CD4-positive, alpha-beta T cell treated with Interleukin-15 for 4 hours (primary cell): ENCODE measurements at places on chromosomes 4 and X.

DNA sequence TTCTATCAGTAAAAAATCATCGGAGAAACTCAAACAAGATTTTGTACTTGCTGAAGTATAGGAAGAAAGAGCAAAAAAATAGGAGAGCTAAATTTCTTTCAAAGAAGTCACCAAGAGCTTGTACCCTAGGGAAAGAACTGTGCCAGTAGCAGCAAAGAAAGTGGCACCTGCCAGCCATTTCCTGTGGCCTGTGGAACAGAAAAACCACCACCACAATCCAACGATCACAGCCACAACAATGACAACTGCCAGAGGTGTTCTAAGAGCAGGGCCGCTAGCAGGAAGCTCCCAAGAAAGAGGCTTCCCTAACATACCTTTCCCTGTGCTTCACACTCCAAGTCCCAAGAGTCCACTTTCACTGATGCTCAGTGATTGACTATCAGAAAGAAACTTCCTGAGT lies 266.1 kb upstream of the GPC4 start:
- no peak for DNase-seq

DNA sequence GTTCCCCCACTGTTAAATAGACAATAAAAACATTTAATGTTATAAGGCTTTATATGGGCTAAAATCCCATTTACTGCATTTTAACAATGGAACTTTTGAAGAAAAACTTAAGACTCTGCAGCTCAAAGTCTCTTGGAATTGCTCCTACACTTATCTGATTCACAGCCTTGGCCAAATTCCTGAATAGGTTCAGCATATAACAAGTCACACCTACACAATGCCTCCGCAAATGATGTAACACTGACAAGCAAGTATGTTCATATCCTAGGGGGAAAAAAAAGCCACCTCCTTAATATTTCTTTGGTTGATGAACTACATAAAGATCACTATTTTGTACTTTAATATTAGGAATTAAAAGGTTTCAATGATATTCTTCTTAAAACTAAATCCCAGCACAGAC lies 34.5 kb downstream of the RPS6KA6 start:
- DNase-seq, result no peak

DNA sequence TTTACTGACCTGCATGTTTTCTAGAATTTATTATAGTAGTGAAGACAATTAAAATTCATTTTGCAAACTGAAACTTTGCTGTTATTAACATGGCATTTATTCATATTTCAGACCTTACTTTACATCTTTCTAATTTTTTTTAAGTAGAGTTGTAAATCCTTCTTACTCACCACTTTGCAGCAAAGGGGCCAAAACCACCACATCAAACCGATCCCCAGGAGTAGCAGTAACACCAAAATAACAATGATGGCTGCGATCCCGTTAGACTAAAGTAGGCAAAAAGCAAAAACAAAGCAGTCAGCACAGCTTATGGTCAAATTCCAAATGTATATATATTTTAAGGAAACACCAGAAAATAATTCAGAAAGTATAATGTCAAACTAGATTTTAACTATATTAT lies 64.7 kb downstream of the ANTXR2 start:
- no peak for DNase-seq

GRCh38 chrX:154469880-154470279 lies 9.2 kb downstream of the LAGE3 start:
- no peak for DNase-seq

- no peak for DNase-seq
These were observed 15.5 kb upstream of the EDA2R start for GRCh38 chrX:66654411-66654810.

GRCh38 chr4:1494416-1495315 lies 88.4 kb upstream of the NKX1-1 start:
- DNase-seq, result no peak

- DNase-seq, result no peak
These were observed 8.2 kb downstream of the RASSF6 start for GRCh38 chr4:73612032-73612431.

DNA sequence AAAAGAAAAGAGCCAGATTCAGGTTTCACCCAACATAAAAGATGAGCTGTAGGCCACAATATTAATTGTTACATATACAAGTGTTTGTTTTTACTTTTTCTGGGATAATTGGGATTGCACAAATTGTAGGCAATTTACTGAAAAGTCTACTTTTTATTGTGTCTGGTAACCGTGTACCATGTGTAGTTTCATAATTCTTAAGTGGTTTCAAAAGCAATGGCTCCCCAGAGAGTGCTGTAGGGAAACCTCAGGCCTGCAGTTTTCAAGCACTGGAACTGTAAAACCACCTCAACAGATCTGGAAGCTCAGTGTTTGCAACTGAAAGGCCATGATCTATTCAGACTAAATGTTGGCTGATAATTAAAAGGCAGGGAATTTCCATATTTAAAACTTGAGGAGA lies 53.9 kb upstream of the MMAA start:
- no peak for DNase-seq

DNA sequence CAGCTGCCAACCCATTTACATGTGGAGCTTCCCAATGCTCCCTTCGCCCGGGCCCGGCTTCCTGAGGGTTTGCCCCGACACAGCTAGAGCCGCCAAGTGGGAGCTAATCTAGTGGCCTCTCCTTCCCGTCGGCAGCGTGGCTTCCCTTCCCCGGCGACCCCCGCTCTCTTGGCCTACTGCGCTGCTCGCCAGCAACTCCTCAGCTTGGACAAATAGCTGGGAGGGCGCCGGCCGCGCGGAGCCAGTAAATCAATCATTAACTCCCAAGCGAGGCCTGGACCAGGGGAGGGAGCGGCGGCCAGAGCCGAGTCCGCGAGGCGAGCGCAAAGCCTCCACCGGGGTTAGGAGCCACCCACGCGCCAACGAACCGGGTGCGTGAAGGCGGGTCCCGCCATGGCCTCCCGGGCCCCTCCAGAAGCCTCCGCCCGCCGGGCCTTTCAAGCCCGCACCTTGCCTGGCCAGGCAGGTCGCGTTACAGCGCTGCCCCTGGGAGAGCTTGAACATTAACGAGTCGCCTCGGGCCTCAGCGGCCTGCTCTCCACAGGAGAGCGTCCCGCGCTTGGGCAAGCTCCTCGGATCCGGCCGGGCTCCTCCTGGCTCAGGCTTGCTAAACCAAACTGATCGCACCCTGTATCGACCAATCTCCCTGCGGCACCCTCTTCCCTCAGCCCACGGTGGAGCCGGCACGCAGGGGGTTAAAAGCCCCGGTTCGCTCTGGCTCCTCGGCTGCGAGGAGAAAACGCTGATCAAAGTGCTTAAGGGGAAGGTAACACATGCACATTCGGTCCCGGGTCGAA lies 10.6 kb upstream of the BCOR start:
- no peak for DNase-seq

DNA sequence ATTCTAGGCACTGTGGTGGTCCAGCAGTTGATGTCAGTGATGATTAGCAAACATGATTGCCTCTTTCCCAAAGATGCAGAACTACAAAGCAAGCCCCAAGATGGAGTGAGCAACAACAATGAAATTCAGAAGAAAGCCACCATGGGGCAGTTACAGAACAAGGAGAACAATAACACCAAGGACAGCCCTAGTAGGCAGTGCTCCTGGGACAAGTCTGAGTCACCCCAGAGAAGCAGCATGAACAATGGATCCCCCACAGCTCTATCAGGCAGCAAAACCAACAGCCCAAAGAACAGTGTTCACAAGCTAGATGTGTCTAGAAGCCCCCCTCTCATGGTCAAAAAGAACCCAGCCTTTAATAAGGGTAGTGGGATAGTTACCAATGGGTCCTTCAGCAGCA lies 365.3 kb downstream of the MAPK10 start:
- DNase-seq, result no peak

DNA sequence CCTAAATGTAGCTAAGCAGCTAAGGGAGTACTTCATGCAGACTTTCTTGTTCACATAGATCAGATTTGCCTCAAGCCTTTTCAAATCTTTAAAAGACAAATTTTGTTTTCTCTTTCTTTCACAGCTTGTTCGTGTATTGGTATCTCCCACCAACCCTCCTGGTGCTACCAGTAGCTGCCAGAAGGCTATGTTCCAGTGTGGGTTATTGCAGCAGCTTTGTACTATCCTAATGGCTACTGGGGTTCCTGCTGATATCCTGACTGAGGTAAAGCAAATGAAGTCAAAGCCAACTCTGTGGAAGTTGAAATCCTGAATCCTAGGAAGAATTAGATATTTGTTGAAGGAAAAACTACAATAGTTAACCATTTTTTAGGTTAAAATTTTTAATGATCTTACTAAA lies 62.6 kb downstream of the USO1 start:
- no peak for DNase-seq

- no peak for DNase-seq
These were observed 32.5 kb upstream of the FRAS1 start for GRCh38 chr4:78024576-78025091.

GRCh38 chrX:118632862-118633261 lies 94.5 kb upstream of the IL13RA1 start:
- no peak for DNase-seq
